ENCODE measurements at places on chromosomes 7 and 10. TPM values are rescaled to one million over a fixed set of nuclear protein-coding genes. Genes with fewer than 3 reads are reported as not detected.
A peak's percentile ranks its signal among the peaks of the same experiment; 100 is the strongest.

DNA sequence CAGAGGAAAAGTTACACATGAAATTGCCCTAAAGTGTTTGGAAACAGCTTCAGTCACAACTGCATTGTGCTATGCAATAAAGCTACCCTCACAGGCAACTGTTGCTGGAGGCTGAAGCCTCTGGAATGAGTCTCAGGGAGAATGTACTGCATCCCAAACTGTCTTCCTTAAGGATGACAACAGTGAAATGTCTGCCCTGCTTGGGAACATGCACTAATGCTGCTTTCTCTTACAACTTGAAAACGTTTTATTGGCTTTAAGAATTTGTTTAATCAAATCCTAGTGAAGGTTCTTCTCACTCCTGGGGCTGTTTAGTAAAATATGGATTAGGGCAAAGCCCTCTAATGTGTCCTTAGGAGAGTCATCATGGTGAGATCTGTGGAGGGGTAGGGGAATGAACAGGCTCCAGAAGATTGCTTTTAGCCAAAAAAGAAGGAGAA lies 215.4 kb downstream of the TWIST1 start:
- no peak for DNase-seq

GRCh38 chr7:104272767-104273384 lies 55.5 kb upstream of the LHFPL3 start:
- DNase-seq, result peak; percentile 50

DNA sequence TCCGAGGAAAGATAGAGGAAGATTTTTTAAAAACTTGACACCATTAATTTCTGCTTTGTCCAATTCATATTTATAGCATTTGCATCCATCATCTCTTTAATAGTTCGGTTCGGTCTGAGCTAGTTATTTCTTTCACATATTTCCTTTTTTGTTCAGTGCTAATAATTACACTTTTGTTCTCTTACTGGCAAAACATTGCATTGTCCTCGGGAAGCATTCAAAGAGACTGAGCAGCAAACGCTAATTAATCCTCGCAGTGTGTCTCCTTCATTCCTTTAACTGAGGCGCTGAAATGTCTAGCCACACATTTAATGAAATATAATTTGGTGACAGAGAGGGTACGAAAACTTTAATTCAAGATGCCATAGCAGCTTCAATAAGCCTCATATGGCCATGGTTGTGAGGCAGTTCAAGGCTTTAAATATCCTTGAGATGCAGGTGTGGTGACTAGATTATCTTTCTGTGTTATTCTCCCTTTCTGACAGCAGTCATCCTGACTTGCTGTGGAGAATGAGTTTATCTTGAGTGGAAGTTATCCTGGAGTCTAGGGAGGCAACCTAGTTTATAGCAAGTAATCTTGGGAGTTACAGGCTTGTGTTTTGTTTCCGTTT lies 431.4 kb downstream of the SDK1 start:
- no peak for DNase-seq

OR9A2 gene
- not detected for polyA plus RNA-seq

BMI1 gene
- polyA plus RNA-seq, result 30.6 TPM

TMEM140 gene
- polyA plus RNA-seq, result 5.1 TPM

- no peak for DNase-seq
Measured at GRCh38 chr10:68574051-68574450, 13.9 kb downstream of the TET1 start.

DNA sequence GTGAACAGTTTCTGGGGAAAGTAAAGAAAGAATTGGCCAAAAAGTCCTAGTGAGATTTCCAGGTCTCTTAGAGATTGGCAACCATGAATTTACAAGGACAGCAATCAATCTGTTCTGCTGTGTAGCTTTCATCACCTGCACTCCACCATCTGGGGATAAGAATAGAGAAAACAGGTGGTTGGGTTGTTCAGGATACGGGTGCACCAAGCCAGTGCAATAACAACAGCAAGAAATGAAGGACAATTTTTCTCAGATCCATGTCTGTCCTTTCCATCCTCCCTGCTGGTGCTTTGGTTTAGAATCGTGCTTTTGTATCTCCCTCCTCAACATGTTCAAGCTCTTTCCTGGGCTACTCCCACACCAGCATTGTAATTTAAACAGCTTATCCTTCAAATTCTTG lies 787.7 kb downstream of the GRID1 start:
- no peak for DNase-seq

DNA sequence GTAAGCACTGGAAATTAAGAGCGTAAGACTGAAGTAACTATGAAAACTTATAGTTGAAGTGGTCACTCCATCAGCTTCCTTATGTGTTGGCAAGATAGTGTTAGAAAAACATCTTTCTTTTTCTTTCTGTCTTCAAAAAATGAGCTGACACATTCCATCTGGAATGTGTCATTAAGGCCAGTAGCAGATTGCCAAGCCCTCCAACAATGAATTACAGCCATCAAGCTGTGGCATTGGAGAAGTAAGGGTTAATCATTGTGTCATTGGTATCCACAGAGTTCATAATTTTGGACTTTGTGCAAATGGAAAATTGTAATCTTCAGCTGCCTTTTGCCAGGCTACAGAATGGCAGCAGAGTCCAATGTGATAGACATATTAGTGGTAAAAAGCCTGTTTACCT lies 926.3 kb downstream of the NRG3 start:
- DNase-seq, result no peak

DNA sequence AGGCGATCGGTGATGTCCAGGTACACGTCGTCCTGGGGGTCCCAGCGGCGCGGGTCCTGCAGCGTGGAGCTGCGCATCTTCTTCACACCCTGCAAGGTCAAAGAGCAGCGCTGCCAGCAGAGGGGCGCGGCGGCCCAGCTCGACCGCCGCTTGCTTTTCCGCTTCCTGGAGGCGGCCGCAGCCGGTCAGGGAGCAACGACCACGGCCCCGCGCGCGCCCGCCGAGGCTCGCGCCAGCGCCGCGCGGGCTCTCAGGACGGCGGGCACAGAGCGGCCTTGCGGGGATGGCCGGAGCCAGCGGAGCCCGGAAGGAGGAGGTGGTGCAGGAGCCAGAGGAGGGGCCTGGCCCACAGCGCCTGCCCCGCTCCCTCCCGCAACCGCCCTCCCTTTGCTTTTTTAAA lies 76.4 kb upstream of the CDC14C start:
- DNase-seq, result no peak

- no peak for DNase-seq
Measured at GRCh38 chr10:26372513-26373354, 65.4 kb upstream of the APBB1IP start.

DNA sequence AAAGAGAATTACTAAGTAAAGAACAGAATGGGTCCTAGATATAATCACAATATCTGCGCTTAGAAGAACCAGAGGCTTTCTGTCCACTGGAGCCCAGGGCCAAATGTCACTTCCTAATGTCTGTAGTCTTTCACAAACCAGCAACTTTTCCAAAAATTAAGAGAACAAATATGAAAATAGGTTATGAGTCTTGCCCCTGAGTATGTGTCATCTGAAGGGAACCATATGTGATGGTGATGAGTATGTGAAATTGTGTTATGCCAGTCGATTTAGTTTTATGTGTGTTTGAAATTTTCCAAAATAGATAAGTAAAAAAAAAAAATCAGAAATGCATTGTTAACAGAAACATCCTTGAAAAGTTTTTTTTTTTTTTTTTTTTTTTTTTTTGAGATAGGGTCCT lies 15.4 kb upstream of the HTR5A start:
- DNase-seq, result no peak

FAM25G gene
- polyA plus RNA-seq, result not detected

- no peak for DNase-seq
Measured at GRCh38 chr10:121511943-121512342, 86.3 kb downstream of the FGFR2 start.

DNA sequence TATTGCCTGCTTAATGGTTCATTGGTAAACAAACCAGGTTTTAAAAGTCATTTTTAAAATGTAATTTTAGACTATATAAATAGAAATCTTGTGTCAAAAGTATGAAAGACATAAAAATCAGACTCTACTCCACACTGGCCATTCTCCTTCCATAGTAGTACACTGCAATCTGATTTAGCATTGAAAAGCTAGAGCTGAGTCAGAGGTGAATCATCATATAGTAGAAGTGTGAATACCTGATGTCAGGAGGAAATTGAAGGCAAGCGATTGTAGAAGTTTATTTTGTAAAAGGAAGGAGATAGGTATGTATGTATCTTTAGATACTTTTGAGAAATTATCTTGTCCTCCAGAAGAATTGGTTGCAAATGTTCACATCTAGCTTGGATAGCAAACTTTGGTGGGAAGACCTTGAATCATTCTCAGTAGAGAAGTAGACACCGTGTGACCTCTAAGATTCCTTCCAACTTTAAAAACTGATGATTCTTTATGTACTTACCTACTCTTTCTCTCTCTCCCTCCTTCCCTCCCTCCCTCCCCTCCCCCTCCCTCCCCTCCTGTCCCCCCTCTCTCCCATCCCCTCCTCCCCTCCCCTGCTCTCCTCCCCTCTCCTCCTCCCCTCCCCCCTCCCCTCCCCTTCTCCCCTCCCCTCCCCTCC lies 88.1 kb downstream of the BTAF1 start:
- DNase-seq, result peak; percentile 56

GRCh38 chr10:67780759-67781538 lies 57.0 kb downstream of the DNAJC12 start:
- no peak for DNase-seq

CPVL gene
- polyA plus RNA-seq, result 0.34 TPM
